Hematopoietic multipotent progenitor cell treated with erythropoietin and hydrocortisone succinate and interleukin-3 and kit ligand, for 17 days (in vitro differentiated cells): ENCODE measurements at places on chromosomes 1 and 21.
A peak's percentile ranks its signal among the peaks of the same experiment; 100 is the strongest.

GRCh38 chr1:55876276-55877060 lies 661.3 kb upstream of the USP24 start:
- no peak for DNase-seq

- no peak for DNase-seq
Measured at GRCh38 chr21:16502273-16502672, 772.5 kb downstream of the USP25 start.

- no peak for DNase-seq
Measured at GRCh38 chr1:172515927-172516326, 17.0 kb upstream of the SUCO start.

DNA sequence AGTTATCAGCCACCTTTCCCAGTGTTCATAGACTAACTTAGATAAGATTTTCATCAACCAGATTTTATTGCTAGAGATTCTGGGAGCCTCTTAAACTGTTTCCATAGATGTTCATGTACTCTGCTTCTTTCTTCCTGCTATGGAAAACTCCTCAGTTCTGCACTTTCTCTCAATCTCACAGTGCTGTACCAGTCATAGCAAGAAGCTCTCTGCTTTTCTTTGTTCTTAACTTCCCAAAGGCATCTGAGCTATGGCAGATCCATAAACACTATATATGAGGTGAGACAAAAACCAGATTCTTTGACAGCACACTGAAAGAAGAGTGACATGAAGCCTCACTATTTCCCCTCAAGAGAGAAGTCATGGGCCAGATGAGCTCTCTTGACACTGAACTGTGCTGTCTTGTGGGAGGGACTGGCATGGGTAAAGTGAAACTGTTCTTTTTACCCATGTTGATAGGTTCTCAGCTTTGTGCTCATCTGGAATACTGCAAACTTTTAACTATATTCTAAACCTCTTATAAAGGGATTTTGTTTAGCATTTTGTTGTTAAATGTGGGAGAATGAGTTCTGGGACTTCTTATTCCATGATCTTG lies 64.2 kb upstream of the LYPLAL1 start:
- DNase-seq, result no peak

GRCh38 chr1:225454733-225455132 lies 26.9 kb upstream of the LBR start:
- no peak for DNase-seq

GRCh38 chr1:203516184-203516583 lies 22.2 kb downstream of the OPTC start:
- DNase-seq, result no peak

- no peak for DNase-seq
Measured at GRCh38 chr1:159291424-159291823, 10.7 kb upstream of the FCER1A start.

GRCh38 chr1:62823556-62823955 lies 39.6 kb downstream of the ATG4C start:
- DNase-seq, result no peak

DNA sequence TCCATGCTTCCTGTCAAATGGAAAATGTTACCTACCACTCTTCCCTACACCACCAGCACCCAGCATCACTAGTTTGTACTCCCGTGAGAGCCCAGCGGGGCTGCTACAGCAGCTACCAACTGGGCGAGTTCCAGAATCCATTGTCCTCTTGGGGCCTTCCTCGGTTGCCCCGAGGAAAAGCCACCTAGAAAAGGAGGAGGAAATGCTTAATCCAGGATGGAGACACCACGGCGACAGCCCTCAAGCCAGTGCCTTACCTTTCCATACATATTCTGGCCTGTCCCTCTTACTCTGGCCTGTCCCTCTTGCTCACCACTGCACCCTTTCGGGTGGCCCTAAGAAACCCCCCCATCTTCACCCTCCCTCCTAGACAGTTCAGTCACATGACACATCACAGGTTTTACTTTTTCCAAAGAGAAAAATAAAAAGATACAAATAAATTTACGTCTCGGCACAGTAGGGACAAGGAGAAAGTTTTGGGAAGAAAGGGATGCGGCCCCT lies 478 bp downstream of the RIT1 start:
- peak; percentile 74 for DNase-seq

DNA sequence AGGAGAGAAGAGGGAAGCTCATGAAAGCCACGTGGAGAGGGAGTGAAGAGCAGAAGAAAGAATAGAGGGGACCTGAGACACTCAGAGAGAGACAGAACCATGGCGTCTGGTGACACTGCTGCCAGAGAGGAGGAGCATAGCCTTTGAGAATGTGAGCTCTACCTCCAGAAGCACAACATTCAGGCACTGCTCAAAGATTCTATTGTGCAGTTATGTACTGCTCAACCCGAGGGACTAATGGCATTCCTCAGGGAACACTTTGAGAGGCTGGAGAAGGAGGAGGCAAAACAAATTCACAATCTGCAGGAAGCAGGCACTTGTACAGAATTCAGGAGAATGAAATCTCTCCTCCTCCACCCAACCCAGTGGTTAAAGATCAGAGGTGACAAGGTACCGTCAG lies 45.1 kb downstream of the BTBD8 start:
- DNase-seq, result no peak

DNA sequence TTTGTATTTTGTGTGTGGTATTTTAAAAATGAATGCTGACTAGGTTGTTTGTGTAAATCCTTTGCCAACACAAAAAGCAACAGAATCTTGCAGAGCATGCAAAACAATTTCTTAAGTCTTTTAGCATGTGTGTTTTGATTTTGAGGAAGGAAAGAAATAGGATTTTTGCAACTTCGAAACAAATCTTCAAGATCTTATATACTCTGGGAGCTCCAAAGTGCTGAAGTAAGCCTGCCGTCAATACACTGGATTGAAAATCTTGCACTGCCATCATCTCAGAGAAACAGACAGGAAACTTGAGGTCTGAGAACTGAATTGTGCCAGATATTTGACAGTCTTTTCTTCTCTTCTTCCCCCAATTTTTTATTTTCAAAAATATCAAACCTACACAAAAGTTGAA lies 29.3 kb upstream of the DISP1 start:
- DNase-seq, result no peak

DNA sequence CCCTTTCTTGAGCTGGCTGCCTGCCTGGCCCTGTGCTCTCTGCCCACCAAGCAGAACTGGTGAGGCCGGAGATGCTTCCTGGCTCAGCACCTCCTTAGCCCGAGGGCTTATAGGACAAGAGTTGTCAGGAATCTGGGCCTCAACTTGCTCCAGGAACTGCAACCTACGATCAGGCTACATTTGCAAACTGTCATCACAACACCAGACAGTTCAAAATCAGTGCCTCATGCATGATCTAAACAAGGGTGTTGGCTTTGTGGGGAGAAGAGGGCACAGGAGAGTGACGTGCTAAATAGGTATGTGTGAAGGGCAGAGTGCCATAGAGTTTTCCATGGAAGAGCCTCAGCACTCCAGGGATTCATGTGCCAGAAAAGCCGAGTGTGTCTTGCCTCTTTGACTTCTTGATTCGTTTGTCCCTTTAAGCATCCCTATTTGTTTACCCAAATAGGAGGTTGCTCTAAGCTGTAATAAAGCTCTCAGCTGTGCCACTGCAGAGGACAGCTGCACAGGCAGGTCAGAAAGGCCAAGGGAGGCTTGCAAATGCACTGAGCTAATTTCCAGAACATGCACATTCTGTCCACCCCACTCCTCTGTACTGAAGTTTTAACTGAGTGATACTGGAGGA lies 30.2 kb upstream of the NEK2 start:
- DNase-seq, result no peak

DNA sequence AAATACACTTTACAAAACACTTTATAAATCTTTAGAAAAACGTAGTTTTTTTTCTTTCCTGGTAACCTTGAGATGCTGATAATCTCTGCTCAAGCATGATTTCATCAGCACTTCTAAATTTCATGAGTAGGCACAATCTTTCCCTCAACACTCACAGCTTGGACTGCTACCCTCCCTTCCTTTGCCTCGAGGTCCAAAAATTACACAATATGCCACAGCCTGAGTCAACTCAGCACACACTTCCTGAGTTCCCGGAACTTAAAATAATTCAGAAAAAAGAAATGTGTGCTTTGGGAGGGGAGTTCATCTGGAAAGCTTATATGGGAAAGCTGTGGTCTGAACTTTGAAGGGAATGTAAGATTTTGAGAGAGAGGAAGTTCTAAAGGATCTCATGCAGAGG lies 5.9 kb downstream of the CLCA2 start:
- no peak for DNase-seq

DNA sequence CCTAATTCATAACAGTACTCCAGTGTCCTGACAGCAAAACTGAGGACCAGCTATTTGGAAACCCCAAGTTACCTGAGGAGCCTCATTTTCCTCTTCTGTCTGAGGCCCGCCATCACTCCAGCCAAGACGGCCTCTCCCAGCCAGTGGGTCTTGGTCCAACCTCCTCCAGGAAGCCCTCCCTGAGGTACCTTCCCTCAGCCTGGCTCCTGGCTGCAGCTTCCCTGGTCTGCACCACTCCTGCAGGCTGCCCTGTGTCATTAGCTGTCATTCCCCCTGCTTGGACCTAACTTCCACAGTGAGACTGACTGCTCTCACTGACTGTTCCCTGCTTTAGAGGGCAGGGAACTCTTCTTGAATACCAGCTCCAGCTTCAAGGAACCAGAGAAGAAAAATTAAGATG lies 33.0 kb downstream of the BCAR3 start:
- no peak for DNase-seq

- no peak for DNase-seq
Measured at GRCh38 chr1:23069675-23070074, 50.4 kb downstream of the KDM1A start.

GRCh38 chr1:43531906-43532584 lies 1.4 kb downstream of the PTPRF start:
- DNase-seq, result no peak

- no peak for DNase-seq
Measured at GRCh38 chr1:11802616-11802972, 3.2 kb downstream of the MTHFR start.

DNA sequence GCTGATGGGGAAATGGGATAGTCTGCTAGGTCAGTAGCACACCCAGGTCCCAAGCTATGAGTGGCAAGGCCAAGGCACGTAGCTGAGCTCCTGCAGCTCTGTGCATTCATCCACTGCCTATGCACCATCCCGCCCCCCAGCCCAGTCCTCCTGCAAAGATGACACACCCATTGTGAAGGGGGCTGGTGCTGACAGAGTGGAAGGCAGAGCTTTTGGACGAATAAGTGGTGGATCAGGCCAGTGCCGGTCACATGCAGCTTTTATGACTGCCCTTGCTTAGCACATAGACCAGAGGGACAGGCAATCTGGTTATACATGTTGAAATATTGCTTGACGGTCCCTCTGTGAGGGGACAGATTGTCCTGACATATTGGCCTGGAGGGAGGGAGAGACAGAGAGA lies 494.3 kb downstream of the PTPRU start:
- no peak for DNase-seq

DNA sequence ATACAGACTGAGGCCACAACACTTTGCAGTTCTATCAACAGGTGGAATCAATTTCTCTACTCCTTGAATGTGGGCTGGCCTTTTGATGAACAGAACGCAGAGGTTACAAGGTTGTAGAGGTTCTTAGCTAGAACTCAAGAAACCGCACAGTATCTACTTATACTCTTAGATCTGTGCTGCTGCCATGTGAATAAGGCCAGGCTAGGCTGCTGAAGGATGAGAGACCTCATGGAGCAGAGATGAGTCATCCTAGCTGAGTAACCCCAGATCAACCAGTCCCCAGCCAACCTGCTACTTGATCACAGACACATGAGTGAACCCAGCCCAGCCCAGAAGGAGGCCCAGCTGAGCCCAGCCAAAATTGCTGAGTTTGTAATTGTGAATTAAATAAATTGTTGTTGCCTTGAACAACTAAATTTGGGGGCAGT lies 35.3 kb upstream of the BCAR3 start:
- no peak for DNase-seq

DNA sequence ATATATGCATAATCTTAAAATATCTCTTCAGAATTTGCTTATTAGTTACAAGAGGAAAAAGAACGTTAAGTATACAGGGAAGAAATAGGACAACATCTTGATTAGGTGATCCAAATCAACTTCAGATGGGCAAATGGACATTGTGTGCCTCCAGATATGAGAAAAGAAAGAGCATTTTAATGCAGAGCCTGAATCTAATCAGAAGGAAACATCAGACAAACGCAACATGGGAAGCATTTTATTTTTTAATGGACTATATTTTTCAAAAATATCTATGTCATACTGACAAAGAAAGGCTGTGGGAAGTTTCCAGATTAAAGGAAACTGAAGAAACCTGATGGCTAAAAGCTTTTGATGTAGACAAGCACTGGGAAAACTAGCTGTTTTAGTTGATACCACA lies 51.3 kb upstream of the HOOK1 start:
- DNase-seq, result no peak

DNA sequence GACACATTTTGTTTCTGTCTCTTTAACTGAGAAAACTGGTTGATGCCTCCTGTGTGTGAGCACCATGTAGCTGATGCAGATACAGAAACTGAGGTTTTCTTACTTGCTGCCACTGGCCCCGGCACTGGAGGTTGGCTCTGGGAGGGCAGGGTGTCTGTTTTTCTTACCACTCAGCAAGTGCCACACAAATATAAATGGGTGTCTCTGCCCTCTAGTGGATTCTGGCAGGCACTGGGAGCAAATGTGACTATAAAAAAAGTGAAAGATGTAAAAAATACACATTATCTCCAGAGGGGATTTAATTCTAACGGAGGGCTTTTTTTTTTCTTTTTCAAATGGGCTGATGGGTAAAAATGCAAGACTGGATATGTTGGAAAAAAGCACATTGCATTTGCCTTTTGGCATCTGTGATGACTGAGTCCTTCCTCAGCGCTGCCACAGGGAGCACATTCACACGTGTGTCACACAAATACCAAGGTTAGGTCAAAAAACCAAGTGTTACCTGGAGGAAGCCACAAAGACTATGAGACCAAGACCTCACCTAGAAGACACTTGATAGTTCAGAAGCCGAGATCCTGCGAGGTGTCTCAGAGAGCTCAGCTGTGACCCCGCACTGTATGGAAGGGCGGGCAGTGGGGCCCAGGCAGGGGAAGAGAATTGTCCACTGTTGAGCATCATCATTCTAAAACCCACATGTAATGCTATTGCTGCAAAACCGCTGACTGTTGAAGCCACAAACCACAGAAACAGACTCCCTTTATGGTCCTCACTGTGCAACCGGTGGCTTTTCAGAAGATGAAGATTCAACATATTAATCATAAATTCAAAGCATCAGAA lies 18.9 kb downstream of the PGBD2 start:
- DNase-seq, result peak; percentile 84

DNA sequence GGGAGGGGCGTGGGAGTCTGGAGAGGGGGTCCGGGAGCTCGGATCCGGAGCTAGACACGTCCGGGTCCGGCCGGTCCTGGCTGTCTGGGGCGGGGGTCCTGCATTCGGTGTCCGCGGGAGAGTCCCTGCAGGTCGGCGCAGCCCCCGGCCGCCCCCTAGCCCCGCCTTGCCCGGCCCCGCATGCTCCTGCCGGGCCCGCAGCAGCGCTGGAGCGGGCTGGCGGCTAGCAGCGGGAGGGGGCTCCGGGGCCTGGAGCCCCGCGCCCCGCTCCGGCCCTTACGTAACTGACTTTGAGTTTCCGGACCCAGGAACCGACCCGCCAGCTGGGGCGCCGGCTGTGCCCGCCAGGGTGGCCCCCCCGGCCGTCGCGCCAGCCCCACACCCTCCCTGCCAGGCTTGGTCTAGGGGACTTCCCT lies 26.9 kb upstream of the EPB41 start:
- no peak for DNase-seq
